ENCODE measurements at places on chromosomes 7 and 10.
A peak's percentile ranks its signal among the peaks of the same experiment; 100 is the strongest.

- DNase-seq = no peak
These were observed 261.8 kb downstream of the PHF14 start for GRCh38 chr7:11235491-11235890.

GRCh38 chr10:36766940-36767339 lies 358.5 kb upstream of the ANKRD30A start:
- no peak for DNase-seq

DNA sequence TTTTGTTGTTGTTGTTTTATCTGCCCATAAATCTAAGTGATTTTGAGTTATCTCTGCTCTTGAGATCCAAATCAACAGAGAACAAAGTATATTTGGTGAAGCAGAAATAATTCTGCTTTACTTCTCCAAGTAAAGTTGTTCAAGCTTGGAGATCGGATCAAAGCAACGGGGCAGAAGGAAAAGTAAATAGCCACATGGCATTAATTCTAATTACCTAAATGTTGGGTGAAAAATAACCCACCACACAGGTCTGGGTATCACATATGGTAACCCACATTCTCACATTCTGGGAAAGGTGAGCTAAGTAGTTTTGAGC lies 3.1 kb downstream of the NRP1 start:
- no peak for DNase-seq

DNA sequence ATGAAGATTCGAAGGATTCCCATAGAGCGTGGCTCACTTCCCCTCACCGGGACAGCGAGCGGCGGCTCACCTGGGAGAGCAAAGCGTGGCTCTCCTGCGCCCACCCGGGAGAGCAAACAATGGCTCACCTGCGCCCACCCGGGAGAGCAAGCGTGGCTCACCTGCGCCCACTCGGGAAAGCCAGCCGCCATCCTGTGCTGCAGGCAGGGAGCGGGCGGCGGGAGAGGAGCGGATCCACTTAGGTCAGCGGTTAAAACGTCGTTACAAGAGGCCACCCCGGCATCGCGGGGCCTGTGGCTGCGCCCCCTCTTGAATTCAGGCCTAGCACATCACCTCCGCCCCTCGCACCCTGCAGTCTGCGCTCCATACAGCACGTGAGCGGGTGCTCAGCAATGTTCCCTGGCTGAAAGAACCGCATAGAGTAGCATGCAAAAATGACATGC lies 461 bp upstream of the FIGNL1 start:
- peak; percentile 84 for DNase-seq

DNA sequence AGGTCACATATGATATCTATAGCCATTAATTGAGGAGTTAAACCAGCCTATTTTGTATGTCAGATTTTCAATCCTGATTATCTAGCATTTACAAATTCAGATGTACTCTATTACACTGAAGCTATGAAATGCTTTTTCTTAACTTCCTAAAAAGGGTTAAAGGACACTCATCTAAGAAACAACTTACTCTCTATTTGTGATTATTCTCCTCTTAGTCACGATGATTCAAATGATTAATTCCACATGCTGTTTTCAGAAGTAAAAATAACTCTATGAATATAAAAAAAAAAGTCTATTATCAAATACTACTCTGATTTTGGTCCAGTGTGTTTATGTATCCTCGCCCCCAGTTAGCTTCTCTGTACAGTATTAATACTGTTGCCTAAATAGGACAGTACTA lies 1199.9 kb downstream of the GATA3 start:
- no peak for DNase-seq

DNA sequence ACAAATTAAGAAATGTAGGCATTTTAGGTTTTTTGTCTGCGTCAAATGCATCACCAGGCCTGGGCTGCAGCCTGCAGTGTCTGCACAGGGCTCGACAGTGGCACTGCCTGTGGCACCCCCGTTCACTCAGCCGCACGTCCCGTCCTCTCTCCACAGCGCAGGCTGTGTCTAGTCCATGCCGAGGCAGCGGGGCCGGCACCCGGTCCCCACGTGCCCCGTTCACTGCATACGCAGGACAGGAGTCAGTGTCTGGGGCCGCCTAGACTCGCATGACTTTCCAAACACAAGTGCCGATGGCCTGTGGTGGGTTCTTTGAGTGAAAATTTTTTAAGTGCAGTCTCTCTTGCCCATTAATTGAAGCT lies 446.4 kb downstream of the PTPRN2 start:
- DNase-seq = no peak

- no peak for DNase-seq
These were observed 69.8 kb downstream of the DOCK4 start for GRCh38 chr7:112136271-112137008.

DNA sequence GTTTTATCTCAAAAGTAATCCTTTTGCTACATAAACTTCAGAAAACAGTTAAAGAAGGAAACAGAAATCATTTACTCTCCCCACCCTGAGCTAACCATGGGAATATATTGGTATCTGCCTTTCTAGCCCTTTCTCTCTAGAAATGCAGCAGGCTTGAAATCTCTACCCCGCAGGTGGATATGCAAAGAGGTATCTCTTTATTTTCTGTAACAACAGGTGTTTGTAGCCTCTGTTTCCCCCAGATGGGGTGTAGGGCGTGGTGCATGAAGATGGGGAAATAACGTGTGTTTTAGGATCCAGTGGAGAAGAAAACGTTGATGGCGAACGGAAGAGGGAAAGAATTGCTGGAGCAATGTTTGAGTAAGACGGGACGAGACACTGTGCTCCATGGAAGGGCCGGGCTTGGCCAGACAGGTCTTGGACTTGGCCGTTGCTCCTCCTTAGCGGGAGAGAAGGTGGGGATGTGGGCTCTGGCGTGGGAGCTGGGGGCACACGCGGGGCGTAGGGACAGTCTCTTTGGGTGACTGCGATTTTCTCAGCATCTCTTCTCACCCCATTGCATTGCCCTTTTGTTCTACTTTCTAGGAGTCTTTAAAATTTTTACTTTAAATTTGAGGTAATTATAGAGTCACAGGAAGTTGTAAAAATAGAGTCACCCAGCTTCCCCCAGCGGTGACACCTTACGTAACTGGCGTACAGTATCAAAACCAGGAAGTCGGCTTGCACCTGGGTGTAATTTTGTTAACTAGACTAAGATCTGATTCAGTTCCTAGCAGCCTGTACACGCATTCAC lies 82.9 kb downstream of the ELFN1 start:
- DNase-seq = no peak

GRCh38 chr7:70620333-70621055 lies 511.4 kb upstream of the GALNT17 start:
- DNase-seq = no peak

- no peak for DNase-seq
These were observed 1293.7 kb upstream of the AUTS2 start for GRCh38 chr7:68304536-68304935.

- DNase-seq = no peak
These were observed 50.6 kb upstream of the DUSP5 start for GRCh38 chr10:110446954-110447608.

- DNase-seq = no peak
These were observed 180.2 kb upstream of the TPK1 start for GRCh38 chr7:145016068-145016467.

- no peak for DNase-seq
These were observed 10.1 kb downstream of the CNOT4 start for GRCh38 chr7:135499818-135500217.

GRCh38 chr10:43227911-43228782 lies 38.7 kb downstream of the RASGEF1A start:
- peak; percentile 16 for DNase-seq

GRCh38 chr10:92790440-92790839 lies 57.9 kb upstream of the EXOC6 start:
- no peak for DNase-seq

DNA sequence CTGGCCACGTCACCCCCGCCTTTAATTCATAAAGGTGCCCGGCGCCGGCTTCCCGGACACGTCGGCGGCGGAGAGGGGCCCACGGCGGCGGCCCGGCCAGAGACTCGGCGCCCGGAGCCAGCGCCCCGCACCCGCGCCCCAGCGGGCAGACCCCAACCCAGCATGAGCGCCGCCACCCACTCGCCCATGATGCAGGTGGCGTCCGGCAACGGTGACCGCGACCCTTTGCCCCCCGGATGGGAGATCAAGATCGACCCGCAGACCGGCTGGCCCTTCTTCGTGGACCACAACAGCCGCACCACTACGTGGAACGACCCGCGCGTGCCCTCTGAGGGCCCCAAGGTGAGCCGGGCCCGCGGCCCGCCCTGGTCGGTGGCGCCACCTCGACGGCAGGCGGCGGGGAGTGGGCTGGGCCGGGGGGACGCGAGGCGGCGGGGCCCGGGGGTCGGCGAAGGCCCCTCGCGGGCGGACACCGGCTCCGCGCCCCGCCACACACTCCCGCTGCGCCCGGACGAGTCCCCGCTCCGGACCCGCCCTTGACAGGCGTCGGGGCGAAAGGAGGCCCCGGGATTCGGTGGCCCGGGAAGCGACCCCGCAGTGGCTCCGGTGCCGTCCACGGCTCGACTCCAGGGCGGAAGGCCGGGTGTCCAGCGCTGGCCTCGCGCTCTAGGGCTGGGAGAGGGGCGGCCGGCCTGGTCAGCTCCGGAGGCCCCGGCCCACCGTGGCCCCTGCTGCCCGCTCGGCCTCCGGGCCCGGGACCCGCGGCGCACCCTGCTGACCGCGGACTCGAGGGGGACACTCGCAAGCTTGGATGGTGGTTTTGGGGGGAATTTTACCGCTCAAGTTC lies 557 bp downstream of the BAG3 start:
- DNase-seq = no peak

- DNase-seq = no peak
These were observed 226.2 kb downstream of the ZMYND11 start for GRCh38 chr10:361203-362081.

DNA sequence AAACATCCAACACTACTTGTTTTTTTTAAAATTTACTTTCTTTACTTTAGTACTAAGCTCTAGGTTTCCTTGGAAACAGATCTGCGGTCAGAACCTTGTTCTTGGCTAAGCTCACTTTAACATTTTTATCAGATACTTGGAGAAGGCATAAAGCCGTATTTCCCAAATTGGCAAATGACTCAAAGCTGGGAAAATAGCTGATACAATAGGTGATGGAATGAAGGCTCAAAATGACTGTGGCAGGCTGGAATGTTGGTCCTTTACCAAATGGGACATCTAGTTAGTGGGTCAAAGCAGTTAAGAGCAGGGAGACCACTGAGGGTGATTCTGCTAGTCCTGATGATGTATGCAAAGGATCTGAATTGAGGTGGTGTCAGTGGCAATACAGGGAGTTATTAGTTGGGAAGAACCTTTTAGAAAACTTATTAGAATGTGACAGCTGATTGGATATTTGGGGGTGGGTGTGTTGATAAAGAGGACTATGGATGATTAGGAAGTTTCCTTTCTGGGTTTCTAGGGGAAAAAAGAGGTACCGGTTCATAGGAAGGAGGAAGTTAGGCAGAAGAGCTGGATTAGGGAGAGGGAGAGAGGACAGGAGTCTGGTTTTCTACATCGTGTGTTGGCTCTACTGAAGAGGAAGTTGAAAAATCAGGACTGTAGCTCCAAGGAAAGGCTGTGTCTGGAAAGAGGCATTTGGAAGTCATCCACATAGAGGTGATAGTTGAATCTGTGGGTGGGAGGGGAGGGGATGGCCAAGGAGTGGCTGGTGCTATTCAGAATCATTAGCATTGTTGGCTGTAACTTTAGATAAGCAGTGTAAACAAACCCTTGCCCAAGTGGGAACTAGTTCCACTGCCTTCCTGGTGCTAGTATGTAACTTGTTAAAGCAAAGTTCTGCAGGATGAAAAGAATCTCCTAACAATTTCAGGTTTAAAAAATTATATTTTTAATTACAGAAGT lies 13.1 kb downstream of the PLCE1 start:
- DNase-seq = peak; percentile 25

- no peak for DNase-seq
These were observed 292.5 kb downstream of the GALNT17 start for GRCh38 chr7:71424166-71425035.

GRCh38 chr7:70810558-70811139 lies 321.3 kb upstream of the GALNT17 start:
- no peak for DNase-seq

- DNase-seq = no peak
These were observed 137.0 kb downstream of the GRK5 start for GRCh38 chr10:119344381-119344780.

- DNase-seq = no peak
These were observed 14.7 kb downstream of the SHH start for GRCh38 chr7:155797262-155798250.

DNA sequence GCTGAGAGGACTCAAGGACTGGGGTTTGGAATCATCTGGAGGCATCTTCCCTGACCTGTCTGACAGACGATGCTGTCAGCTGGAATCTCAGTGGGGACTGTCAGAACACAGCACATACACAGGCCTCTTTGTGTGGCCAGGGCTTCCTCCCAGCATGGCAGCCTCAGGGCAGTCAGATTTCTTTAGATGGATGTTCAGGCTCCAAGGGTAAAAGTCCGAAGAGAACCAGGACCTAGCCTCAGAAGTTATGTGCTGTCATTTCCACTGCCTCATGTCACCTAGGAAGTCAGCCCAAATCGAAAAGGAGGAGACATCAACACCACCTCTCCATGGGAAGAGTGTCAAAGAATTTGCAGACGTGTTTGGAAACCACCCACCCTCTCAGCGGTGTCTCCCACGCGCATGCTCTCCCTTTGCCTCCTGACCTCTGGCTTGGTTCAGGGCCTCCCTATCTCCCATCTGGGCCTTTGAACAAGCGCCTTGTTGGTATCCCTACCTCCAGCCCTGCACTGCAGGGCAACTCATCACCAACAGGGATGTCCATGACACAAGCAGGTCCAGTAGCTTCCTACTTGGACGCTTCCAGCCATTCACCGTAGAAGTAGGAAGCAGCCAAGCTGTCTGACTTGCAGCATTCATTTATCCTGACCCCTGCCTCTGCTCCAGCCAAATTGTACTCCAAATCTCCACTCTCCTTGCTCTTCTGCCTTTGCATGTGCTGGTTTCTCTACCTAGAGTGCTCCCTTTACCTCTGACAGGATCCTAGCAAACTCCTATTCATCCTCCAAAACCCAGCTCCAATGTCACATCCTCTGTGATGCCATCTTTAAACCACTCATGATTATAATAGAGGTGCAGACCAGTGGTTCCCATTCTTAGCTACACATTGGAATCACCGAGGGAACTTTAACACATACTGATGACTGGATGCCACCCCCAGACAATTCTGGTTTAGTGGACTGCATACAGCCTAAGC lies 121.6 kb downstream of the OAT start:
- DNase-seq = no peak

DNA sequence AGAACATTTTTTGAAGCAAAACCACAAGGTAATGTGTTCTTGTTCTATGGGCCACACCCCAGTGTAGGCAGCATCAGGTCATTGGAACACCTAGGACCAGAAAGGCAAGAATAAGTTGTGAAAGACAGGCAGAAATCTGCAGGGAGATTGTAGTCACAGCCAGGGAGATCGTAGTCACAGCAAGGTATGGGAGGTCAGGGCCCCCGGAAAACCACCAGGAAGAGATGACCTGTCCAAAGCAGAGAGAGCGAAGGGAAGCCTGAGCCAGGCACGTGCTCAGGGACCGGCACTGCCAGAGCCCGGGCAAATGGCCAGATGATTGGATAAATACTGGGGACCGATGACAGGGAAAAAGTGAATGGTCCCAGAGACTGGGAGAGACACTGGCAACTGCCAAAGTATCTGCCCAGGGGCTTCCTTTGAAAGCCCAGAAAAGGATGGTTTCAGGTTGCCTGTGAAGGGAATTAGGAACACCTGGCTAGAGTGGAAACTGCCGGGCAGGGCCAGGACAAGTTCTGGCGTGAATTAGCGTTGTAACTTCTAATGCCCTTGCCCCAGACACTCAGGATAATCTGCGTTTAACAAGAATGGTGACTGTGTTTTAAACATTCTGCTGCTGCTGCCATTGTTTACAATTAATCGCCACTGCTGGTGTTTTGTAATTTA lies 3.9 kb upstream of the NOBOX start:
- DNase-seq = no peak

- DNase-seq = peak; percentile 34
These were observed 74.1 kb upstream of the DUSP5 start for GRCh38 chr10:110423650-110424049.

Measured in upper lobe of left lung (tissue), 6 donors.